AG10803 (cell line): ENCODE measurements at places on chromosomes 4 and X.

GRCh38 chr4:2831611-2832308 lies 11.9 kb upstream of the ADD1 start:
- no peak for DNase-seq

DNA sequence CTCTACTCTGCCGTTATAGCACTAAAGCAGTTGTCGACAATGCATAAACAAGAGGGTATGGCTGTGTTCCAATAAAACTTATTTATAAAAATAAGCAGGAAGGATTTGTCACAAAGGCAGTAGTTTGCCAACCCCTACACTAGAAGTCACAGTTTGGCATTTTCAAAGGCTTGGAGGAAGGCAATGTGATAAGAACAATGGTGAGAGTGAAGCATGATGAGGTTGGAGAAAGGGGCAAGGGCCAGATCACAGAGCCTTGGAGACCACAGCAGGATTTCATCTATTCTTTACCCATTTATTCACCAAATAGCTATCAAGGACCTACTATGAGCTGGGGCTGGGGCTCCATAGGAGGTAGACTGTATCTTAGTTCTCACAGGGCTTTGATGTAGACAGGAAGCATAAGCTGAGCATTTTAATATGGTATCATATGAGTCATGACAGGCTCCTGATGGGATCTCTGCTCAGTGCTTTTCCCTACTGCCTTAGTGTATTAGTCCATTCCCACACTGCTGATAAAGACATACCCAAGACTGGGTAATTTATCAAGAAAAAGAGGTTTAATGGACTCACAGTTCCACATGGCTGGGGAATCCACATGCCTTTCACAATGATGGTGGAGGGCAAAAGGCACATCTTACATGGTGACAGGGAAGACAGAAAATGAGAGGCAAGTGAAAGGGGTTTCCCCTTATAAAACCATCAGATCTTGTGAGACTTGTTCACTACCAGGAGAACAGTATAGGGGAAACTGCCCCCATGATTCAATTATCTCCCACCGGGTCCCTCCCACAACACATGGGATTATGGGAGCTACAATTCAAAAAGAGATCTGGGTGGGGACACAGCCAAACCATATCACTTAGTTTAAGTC lies 58.9 kb downstream of the PPM1K start:
- no peak for DNase-seq

- DNase-seq = no peak
Measured at GRCh38 chr4:88162626-88163025, 4.2 kb upstream of the ABCG2 start.

DNA sequence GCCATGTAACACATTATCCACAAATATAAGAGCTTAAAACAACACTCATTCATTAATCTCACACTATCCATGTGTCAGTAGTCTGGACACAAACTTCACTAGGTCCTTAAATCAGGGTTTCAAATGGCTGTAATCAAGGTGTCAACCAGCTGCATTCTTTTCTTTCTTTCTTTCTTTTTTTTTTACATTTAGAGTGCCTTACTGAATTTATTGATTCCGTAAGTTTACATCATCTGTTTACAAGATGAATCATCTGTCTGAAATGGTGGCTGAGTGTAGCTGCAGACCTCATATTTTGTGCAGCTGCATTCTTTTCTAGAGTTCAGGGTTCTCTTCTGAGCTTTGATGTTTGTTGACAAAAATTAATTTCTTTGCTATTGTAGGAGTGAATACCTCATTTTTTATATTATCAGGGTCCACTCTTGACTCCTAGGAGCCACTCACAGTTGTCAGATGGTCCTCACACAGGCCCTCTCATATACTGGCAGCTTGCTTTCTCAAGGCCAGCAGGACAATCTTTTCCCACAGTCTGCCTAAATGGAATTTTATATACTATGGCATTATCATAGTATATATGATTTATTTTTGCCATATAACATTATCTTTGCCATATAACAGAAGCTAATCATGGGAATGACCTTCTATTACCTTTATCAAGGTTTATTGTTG lies 37.8 kb downstream of the SPOCK3 start:
- DNase-seq = no peak

GRCh38 chr4:150600812-150601445 lies 19.0 kb downstream of the MAB21L2 start:
- no peak for DNase-seq

- DNase-seq = peak; percentile 47
Measured at GRCh38 chrX:134688031-134688823, 30.0 kb upstream of the PLAC1 start.

DNA sequence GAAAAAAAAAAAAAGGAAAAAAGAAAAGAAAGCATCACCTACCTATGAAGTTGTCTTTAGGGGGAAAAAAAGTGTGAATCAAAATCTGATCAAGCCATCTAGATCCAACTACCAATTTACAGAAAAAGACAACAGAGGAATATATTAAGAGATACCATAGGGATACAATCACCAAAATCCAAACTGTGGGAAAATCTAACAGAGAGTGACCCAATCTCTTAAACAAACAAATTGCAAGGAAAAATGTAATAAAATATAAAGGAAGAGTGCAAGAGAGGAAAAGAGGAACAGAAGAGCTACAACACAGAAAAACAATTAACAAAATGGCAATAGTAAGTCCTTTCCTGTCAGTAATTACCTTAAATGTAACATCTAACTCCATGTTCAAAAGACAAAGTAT lies 19.0 kb downstream of the THOC2 start:
- DNase-seq = no peak

- DNase-seq = no peak
Measured at GRCh38 chrX:65900850-65901844, 138.7 kb downstream of the VSIG4 start.

DNA sequence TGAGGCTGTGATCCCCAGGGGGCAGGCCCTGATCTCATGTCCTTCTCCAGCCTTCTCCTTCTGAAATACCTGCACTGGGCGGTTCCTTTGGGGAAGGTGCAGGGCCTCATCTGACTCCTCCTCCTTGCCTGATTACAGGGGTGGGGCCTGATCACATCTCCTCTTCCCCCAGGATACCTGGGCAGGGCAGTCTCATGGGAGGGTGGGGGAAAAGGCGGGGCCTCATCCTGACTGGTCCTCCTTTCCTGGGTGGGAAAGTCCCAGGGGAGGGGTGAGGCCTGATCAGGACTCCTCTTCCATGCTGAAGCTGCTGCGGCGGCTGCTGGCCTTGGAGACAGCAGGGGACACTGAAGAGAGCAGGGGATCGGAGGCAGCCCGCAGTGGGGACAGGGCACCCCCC lies 13.3 kb downstream of the TFE3 start:
- no peak for DNase-seq

GRCh38 chr4:113181289-113182007 lies 132.0 kb downstream of the ANK2 start:
- peak; percentile 6 for DNase-seq

DNA sequence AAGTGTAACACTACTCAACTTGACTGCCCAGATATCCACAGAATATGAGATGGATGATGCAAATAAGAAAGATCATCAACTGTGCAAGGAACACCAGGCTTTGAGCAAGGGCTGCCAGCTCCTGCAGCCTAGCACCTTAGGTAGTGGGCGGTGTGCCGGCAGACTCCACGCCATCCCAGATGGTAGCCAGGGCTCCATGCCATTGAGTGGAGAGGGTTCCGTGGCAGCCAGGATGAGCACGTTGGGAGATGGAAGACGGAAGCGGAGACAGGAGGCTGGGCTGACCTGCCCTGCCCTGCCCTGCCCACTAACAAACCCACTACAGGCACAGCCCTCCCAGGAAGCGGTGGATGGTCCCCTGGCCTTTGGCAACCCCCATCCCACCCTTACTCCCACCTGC lies 51.9 kb downstream of the TMPRSS11F start:
- DNase-seq = no peak

DNA sequence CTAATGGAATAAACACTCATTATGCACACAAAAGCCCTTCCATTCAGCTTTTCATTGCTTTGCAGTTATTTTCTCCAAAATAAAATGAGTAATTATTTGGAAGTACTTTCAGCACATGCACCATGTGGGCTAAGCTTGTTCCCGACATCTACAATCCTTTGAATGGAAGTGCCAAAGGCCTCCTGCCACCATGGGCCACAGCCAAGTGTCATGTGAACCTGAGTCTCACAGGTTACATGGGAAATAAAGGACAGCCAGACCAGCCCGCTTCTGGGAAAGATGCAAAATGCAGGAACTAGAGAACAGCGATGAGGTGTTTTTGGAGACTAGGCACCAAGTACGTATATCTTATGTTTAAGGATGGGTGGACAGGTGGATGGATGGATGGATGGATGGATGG lies 181.8 kb downstream of the AFF2 start:
- DNase-seq = no peak

DNA sequence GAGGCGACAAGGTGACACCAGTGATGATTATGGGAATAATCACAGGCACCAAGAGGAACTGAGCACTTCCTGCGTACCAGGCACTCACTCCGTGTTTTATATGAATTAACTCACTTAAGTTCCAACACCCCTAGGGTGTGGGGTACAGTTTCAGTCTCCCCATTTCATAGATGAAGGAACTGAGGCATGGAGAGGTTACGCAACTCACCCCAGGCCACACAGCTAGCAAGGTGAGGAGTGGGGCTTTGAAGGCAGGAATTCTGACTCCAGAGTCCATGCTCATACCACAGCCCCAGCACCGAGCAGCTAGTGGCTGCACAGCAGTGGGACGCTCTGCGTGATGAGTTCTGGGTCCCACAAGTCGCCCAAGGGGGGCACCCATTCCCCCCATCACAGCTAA lies 29.9 kb downstream of the PPP2R2C start:
- DNase-seq = no peak

GRCh38 chr4:94274912-94275311 lies 67.2 kb downstream of the SMARCAD1 start:
- peak; percentile 36 for DNase-seq

DNA sequence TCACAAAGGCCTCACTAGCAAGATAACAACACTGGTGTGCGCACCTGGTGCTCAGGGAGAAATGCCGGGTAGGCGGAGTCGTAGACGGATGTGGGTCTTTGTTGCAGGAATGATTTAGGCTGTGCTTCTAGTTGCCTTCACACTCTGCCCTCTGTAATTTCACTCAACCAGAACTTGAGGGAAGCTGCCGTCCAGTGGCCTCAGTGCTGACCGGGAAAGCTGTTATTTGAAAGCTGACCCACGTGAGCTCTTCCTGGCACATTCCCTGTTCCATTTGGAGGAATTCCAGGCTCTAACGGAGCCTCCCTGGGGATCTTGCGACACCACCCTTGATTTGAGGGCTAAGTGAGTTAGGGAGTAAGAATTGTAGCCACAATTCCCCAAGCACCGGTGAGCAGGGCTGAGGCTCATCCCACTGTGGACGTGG lies 15.9 kb downstream of the SH3TC1 start:
- DNase-seq = peak; percentile 77

DNA sequence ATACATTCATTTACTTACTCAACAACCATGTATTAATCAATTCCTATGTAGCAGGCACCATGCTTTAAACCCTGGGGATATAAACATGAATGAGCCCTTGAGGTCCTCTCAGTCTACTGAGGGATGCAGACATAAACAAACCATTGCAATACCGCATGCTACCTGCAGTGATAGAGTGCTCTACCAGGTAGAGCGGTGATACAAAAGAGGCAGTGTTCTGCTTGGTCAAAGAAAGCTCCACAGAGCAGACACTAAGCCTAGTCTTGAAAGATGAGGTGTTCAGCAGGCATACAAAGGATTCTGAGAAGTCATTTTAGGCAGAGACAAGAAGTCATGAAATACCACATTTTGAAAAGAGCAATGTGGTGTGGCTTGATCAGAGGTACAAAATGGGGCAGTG lies 26.9 kb upstream of the AMOT start:
- DNase-seq = no peak

DNA sequence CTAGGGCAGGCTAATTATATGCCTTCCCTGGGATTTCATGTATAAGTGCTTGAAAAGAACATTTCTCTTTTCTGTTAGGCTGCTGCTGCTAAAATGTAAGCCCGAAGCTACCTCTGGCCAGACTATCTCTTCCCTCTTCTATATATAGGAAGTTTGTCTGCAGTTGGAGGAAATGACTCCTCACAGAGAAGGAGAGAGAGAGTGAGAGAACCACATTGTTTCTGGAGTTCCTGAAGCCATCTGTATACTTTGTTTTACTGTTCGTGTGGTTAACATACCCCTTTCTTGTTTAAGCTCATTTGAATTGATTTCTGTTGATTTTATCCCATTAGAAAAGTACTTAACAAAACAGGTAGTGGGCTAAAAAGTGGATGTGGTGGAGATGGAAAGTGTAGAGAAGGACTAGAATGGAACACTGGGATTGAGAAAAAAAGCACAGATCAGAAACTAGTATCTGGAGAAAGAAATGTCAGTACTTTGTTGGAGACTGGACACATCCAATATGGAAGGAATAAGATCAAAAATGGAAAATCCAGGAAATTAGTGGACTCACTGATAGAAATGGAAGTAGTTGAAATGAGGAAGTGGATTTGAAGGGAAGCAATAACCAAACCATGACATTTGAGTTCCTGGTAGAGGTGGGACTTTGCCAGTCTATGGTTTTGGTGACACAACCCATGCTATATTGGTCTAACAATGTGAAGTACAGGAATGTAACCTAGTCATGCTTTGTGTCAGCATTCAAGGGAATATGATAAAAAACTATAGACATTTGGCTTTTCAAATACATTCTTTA lies 112.6 kb downstream of the TMA16 start:
- no peak for DNase-seq

DNA sequence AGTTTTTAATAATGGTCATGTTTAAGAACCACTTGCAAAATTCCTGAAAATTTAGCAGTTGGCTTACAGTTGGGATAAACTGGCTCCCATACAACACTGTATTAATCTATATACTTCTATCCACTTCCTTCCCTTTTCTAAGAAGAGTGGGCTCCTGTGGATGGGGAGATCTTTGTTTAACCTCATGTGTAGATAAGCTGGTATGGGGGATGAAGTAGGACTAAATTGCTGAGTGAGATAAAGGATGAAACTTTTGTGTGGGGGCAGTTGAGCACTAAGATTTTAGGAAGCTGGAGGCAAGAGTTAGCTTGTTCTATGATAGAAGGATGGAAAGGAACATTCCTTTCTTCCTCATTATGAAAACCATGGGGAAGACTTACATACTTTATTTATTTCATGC lies 54.6 kb upstream of the ATP8A1 start:
- DNase-seq = no peak

DNA sequence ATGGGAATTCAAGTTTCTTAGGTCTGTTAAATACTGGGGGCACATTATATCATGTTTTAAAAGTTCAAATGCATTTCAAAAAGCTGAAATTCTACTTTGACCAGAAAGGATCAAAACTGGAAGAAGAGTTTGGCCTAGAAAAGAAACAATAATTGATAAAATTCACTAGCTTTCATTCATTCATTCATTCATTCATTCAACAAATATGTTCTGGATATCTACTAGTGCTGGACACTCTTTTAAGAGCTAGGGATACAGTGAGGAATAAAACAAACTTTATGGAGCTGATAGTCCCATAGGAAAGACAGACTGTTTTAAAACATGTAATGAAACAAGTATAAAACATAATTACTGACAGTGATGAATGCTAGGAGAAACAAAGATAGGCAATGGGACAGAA lies 106.0 kb downstream of the JADE1 start:
- no peak for DNase-seq

DNA sequence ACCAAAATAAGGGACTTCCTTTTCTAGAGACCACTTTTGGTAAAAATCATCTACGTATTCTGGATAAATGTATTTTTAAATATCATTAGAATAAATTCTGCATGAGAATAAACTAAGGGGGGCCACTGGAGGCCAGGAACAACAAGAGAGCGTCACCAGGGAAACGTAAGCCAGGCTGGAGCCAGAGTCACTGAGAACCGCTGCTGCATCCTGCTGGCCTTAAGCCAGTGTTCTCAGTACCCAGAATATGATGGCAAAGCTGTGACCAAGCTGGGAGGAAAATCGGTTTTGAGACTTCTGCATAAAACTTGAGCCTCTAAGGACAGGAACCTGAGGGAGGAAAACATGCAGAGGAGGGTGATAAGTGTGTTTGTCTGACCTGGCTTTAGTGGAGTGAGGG lies 63.0 kb upstream of the FAM9A start:
- no peak for DNase-seq
